ENCODE measurements at places on chromosomes 1 and 21.

GRCh38 chr1:76053021-76053420, 21.5 kb upstream of the ST6GALNAC3 start:
- no peaks in the 10 kb centered on the region for H3K27me3 ChIP-seq
- H3K4me1 ChIP-seq, result no peaks in the 10 kb centered on the region
- DNase-seq, result no peak
- no peak overlapping the region for H3K27ac ChIP-seq
- H3K4me3 ChIP-seq, result no peak overlapping the region
- no peaks in the 10 kb centered on the region for H3K36me3 ChIP-seq

- no peaks in the 10 kb centered on the region for H3K36me3 ChIP-seq
- no peak for DNase-seq
- peaks cover 30% of the 10 kb centered on the region for H3K4me1 ChIP-seq
- H3K4me3 ChIP-seq, result no peak overlapping the region
Measured at GRCh38 chr1:229230140-229230892, 40.6 kb upstream of the RAB4A start.

- no peak overlapping the region for H3K4me3 ChIP-seq
- peaks cover 38% of the 10 kb centered on the region for H3K36me3 ChIP-seq
- H3K27ac ChIP-seq, result no peak overlapping the region
- no peak for DNase-seq
- no peaks in the 10 kb centered on the region for H3K27me3 ChIP-seq
- no peaks in the 10 kb centered on the region for H3K4me1 ChIP-seq
Measured at GRCh38 chr1:22521692-22522091, 41.6 kb upstream of the EPHA8 start.

DNA sequence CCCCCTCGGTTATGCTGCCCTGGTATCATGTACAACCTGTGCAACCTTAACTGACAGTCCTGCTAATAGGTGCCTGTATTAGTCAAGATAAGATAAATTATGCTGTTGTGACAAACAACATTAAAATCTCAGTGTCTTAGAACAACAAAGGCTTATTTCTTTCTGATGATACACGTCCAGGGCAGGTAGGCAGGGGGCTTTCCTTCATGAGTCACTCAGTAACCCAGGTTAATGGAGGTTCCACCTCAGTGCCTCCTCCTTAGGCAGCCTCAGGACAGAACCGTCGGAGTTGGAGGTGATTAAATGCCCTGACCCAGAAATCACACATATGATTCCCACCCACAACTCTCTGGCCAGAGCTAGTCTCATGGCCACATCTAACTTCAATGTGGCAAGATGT, 94.6 kb upstream of the CASZ1 start:
- peaks cover 5% of the 10 kb centered on the region for H3K4me1 ChIP-seq
- no peak for DNase-seq
- no peaks in the 10 kb centered on the region for H3K36me3 ChIP-seq
- no peak overlapping the region for H3K4me3 ChIP-seq
- H3K27ac ChIP-seq, result no peak overlapping the region
- no peaks in the 10 kb centered on the region for H3K27me3 ChIP-seq

- H3K27ac ChIP-seq, result peak overlapping the region; percentile 22
- DNase-seq, result no peak
- no peaks in the 10 kb centered on the region for H3K27me3 ChIP-seq
- H3K4me1 ChIP-seq, result peaks cover 17% of the 10 kb centered on the region
- H3K4me3 ChIP-seq, result no peak overlapping the region
- H3K36me3 ChIP-seq, result no peaks in the 10 kb centered on the region
Measured at GRCh38 chr1:64171797-64172281, 31.6 kb upstream of the UBE2U start.

DNA sequence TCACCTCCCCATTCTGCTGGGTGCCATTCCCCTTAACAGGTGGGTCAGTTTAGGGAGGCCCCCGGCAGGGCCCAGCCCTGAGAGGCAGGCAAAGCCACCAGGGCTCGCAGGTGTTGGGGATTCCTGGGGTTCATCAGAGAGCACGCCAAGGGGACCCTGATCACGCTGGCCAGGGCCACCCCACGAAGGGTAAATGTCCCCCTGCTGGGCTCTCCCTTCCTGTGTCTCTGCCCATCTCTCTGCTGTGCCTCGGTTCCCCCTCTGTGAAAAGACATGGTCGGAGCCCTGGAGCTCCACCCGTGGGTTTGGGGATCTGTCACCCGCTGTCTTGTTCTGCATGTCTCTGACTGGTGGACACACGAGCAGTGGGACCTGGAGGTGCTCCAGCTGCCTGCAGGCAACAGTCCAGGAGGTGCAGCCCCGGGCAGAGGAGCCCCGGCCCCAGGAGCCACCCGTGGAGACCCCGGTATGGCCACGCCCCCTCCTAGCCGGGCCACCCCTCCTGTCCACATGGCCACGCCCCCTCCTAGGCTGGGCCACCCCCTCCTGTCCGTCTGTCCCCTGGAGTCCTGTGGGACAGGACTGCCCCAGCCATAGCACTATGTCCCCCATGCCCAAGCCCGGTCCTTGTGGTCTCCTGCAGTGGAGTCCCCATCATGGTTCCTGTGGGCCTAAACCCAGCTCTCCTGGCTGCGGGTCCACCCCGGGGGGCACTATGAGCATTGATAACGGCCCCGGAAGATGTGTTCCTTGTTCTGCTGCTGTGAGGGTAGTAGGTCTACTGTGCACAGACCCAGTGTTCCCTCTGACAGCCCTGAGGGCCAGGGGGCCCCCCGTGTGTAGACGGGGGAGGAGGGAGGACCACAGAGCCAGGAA, 6.5 kb downstream of the AIRE start:
- no peak overlapping the region for H3K4me3 ChIP-seq
- H3K27me3 ChIP-seq, result no peaks in the 10 kb centered on the region
- no peak for DNase-seq
- H3K27ac ChIP-seq, result no peak overlapping the region
- H3K36me3 ChIP-seq, result no peaks in the 10 kb centered on the region
- no peaks in the 10 kb centered on the region for H3K4me1 ChIP-seq

GRCh38 chr1:179369751-179370341, 4.1 kb downstream of the AXDND1 start:
- H3K4me1 ChIP-seq, result no peaks in the 10 kb centered on the region
- DNase-seq, result no peak
- no peak overlapping the region for H3K27ac ChIP-seq
- H3K36me3 ChIP-seq, result no peaks in the 10 kb centered on the region
- no peaks in the 10 kb centered on the region for H3K27me3 ChIP-seq

DNA sequence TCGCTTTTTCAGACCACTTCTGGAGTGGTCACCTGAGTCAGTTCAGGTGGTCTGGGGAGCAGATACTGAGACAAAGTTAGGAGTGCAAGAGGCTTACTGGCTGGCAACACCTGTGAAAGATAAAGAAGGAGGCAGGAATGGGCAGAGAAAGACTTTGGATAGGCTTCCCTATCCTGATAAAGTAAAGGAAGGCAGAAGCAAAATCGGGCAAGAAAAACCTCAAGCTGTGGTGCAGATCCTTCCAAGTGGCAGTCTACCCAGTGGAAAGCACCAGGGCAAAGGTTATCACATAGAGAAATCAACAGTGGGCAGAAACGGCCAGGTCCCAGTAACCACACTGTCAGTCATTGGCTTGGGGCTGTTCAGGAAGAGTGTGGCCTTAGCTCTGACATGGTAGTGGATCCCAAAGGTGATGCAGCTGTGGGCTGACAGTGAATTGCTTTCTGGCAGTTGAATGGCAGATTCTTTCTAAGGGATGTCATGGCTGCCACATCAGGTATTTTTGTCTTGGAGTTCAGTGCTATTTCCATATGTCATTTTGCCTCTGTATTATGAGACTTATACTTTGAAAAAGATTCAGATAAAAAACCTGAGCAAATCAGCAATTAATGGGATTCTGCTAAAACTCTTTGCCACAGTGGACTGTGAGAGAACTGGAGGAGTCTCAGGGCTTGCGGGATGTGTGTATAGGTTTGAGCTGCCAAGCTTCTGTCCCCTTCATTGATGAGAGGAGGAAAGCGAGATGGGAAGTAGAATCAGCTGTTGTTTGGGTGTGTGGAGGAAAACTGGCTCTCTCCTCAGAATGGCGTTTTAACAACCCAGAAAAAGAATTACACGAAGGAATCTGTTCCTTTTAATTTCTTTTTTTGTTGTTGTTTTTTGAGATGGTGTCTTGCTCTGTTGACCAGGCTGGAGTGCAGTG, 8.1 kb upstream of the CGN start:
- no peak for DNase-seq
- no peaks in the 10 kb centered on the region for H3K36me3 ChIP-seq
- no peaks in the 10 kb centered on the region for H3K4me1 ChIP-seq

- no peak overlapping the region for H3K27ac ChIP-seq
- DNase-seq, result no peak
- no peaks in the 10 kb centered on the region for H3K27me3 ChIP-seq
- H3K36me3 ChIP-seq, result peaks cover 59% of the 10 kb centered on the region
- H3K4me3 ChIP-seq, result no peak overlapping the region
Measured at GRCh38 chr1:12287869-12288268, 58.0 kb downstream of the VPS13D start.

- DNase-seq, result no peak
- H3K27me3 ChIP-seq, result no peaks in the 10 kb centered on the region
Measured at GRCh38 chr1:227317011-227317451, 1.3 kb downstream of the CDC42BPA start.

DNA sequence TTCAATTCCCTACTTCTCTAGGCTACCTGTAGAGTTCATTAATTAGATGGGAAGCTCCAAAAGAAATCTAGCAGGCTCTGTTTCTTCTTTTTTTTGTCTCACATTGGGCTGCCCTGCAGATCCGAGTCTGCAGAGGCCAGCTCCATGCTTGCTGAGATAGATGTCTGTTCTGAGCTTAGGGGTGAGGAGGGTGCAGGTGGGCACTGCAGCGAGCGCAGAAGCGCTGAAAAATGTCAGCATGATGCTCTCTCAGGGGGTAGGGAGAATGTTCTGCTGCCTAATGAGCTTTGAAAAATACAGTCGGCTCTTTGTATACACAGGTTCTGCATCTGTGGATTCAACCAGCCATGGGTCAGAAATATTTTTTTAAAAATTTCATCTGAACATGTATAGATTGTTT, 56.8 kb upstream of the KCNA3 start:
- H3K36me3 ChIP-seq, result no peaks in the 10 kb centered on the region
- H3K4me3 ChIP-seq, result no peak overlapping the region
- no peak for DNase-seq
- H3K27ac ChIP-seq, result no peak overlapping the region
- no peaks in the 10 kb centered on the region for H3K4me1 ChIP-seq

DNA sequence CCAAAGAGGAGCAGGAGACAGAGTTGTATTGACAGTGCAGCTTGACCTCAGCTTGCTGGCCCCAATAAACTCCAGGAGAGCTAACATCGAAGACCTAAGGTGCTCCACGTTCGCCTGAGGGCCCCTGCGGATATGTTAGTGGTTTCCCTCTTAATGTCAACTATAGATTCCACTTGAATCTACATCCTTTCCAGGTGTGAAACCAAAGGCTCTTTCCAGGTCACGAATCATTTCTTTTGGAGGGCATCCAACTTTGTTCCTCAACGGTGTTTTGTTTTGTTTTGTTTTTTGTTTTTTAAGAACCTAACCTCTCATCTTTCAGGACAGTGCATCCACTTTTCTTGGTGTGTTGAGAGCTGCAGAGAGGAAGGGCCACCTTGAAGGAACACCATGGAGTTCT, 267.6 kb upstream of the SGIP1 start:
- no peak overlapping the region for H3K4me3 ChIP-seq

- no peaks in the 10 kb centered on the region for H3K27me3 ChIP-seq
- no peak overlapping the region for H3K4me3 ChIP-seq
- H3K36me3 ChIP-seq, result 0 out of 2 replicates have a peak, but pooled peaks cover 6% of the 10 kb centered on the region
- peaks cover 9% of the 10 kb centered on the region for H3K4me1 ChIP-seq
- H3K27ac ChIP-seq, result no peak overlapping the region
- DNase-seq, result no peak
Measured at GRCh38 chr21:33234635-33235520, 5.1 kb downstream of the IFNAR2 start.

GRCh38 chr1:42973286-42973685, 14.6 kb upstream of the SLC2A1 start:
- no peak overlapping the region for H3K27ac ChIP-seq
- H3K27me3 ChIP-seq, result no peaks in the 10 kb centered on the region
- DNase-seq, result no peak
- H3K4me1 ChIP-seq, result peaks cover under 1% of the 10 kb centered on the region
- no peak overlapping the region for H3K4me3 ChIP-seq

DNA sequence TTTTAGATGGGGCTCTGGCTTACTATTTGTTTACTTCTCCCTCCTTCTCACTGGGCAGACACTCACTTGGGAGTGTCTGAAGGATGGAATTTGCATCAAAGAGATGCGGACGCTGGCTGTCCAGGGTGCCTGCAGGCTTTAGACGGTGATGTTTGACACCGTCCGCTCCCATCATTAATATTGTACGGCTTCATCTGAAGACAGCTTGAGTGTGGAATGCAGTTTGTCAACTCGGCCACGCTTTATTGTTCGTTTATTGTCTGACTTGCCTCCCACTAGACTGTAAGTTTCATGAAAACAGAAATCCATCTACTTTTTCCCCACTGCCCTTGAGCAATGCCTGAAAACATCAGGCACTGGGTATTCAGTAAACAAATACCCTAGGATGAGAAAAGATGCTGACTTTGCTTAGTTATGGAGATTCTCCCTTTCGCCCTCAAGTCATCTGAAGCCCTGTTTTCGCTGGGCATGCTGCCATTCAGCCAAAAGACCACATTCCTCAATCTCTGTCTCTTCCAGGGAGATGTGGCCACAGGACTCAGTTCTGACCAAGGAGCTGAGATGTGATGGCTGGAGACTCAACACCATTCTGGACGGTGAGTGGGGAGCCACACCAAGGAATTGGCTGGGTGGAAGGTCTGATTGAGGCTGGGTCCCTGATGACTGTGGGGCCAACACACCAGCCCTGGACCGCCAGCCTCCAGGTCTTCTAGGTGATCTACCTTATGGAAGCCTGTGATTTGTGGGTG, 87.6 kb downstream of the BCAR3 start:
- no peak overlapping the region for H3K4me3 ChIP-seq
- no peaks in the 10 kb centered on the region for H3K27me3 ChIP-seq
- peaks cover 85% of the 10 kb centered on the region for H3K4me1 ChIP-seq
- peak overlapping the region; percentile 76 for H3K27ac ChIP-seq

GRCh38 chr21:35575280-35575915, 484.9 kb downstream of the SETD4 start:
- H3K36me3 ChIP-seq, result no peaks in the 10 kb centered on the region
- H3K27me3 ChIP-seq, result no peaks in the 10 kb centered on the region
- no peak for DNase-seq
- no peak overlapping the region for H3K4me3 ChIP-seq
- peaks cover 8% of the 10 kb centered on the region for H3K4me1 ChIP-seq
- H3K27ac ChIP-seq, result no peak overlapping the region

- H3K4me1 ChIP-seq, result no peaks in the 10 kb centered on the region
- no peaks in the 10 kb centered on the region for H3K27me3 ChIP-seq
- DNase-seq, result no peak
- H3K27ac ChIP-seq, result no peak overlapping the region
- H3K36me3 ChIP-seq, result no peaks in the 10 kb centered on the region
Measured at GRCh38 chr1:44012404-44012803, 18.9 kb downstream of the SLC6A9 start.

DNA sequence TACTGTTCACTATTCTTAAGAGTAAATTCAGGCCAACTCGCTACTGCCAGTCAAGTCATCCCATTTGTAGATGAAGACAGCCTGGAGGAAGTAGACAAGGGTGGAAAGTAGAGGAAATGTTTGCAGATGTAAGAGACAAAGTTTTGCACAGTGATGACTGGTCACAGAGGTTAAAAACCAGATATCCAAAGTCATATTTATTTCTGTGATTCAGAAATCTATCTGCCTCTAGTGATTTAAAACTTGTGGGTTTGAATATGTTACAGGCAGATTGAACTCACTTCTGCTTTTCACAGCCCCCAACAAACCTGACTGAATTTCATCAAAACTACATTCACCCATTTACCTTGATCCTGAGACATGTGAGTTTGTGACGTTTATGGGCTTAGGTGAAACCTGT, 484.7 kb upstream of the C1orf87 start:
- H3K27ac ChIP-seq, result no peak overlapping the region
- no peaks in the 10 kb centered on the region for H3K27me3 ChIP-seq
- no peak overlapping the region for H3K4me3 ChIP-seq
- H3K36me3 ChIP-seq, result no peaks in the 10 kb centered on the region
- no peaks in the 10 kb centered on the region for H3K4me1 ChIP-seq
- no peak for DNase-seq

Measured in RWPE2 (cell line).